NCI-H1436 (cell line): ENCODE measurements at places on chromosomes 4 and X.

DNA sequence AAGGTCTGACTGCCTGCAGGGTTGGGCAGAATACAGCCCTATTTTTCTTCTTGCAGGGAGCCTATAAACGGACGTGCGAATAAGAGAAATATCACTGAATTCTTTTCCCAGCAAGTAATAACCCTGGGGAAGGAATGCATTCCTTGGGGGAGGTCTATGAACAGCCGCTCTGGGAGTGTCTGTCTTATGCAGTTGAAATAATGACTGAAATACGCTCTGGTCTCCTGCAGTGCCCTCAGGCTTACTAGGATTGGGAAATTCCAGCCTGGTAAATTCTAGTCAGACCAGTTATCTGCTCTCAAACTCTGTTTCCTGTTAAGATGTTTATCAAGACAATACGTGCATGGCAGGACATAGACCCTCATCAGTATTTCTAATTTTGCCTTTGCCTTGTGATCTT, 72.1 kb upstream of the FAM241A start:
- no peak for DNase-seq

GRCh38 chr4:86963697-86964096, 28.9 kb downstream of the AFF1 start:
- DNase-seq: no peak

DNA sequence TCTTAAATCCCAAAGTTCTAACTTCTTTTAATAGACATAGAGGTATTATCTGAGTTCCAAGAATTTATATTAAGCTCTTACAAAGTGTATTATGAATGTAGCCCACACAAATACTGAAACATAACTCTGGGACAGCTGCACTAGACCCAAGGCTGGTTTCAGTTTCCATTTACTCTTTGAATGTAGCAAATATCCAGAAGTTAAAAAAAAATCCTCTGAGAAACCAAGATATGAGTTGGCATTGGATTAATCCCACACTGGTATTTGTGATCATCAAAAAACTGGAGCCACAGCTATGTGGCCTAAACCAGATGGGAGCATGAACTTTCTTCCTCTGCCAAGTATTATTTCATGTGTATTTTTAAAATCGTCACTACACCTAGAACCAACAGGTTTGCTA, 23.6 kb upstream of the SMPX start:
- DNase-seq: no peak

DNA sequence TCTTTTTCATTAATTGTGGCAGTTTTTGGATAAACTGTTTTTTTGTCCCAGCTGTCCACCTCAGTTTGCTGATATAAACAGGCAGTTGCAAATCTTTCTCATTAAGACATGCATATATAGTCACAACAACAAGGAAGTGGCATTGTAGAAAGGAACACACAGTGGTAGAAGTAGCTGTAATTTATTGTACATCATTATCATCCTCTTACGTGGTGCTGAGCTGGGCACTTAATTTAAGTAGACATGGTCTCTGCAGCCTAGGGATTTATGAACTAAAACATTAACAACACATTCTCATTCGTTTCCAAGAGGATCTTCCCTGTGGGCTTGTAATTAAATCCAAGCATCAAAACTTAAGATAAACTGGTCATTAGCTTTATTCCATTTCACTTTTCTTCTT, 500.2 kb downstream of the INPP4B start:
- DNase-seq: no peak

DNA sequence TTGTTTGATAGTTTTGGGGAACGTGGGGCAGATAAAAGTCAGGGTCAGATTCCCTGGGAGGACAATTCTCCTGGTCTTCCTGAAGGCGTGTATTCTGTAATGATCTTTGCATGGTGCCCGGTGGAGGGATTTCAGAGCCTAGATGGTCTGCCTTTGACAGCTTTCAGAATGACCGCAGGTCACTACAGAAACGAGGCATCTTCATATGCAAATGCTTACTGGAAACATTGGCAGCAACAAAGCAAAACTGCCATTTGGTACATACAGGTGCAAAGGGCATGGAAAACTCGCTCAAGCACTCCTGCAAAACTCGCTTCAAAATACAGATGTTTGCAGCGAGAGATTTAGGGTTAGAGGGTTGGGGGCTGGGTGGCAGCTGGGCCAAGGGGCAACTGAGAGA, 8.8 kb downstream of the C4orf50 start:
- no peak for DNase-seq

GRCh38 chr4:8015512-8015911, 75.9 kb upstream of the AFAP1 start:
- DNase-seq: no peak

- DNase-seq: no peak
Observed at GRCh38 chrX:2526390-2526789, 25.6 kb upstream of the DHRSX start.

DNA sequence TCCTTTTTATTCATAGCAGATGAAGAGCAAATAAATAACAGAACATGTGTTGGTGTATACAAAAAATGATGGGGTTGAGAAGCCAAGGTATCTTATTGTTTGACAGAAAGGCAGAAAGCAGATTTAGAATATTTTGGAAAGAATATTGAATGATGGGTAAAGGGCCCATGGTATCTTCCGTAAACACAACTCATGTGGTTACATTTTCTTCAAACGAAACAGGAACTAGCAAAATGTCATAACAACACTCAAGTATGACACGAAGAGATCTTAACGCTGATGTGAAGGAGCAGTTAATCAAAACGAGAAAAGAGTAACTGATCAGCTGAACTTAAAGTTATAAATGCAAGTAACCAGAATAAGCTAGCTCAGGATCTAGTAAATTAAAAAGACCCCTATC, 195.7 kb upstream of the GK2 start:
- no peak for DNase-seq

DNA sequence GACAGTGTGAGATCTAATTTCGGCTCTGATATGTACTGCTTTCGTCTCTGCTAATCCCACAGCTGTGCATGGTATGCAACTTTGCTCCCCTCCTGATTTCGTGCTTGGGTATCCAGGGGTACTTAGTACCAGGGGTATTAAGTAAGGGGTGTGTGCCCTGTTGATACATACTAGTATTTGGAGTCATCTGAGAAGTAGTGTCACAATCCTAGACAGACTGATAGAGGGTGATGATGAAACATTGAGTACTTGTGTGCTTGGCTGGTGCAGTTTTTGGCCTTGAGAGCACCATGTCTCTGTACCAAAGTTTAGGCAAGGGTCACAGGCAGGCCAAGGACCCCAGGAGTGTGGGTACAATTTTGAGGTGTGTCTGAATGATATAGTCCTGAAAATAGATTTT, 10.9 kb downstream of the GPAT3 start:
- no peak for DNase-seq

- DNase-seq: no peak
Observed at GRCh38 chr4:169407217-169407845, 136.6 kb upstream of the SH3RF1 start.

DNA sequence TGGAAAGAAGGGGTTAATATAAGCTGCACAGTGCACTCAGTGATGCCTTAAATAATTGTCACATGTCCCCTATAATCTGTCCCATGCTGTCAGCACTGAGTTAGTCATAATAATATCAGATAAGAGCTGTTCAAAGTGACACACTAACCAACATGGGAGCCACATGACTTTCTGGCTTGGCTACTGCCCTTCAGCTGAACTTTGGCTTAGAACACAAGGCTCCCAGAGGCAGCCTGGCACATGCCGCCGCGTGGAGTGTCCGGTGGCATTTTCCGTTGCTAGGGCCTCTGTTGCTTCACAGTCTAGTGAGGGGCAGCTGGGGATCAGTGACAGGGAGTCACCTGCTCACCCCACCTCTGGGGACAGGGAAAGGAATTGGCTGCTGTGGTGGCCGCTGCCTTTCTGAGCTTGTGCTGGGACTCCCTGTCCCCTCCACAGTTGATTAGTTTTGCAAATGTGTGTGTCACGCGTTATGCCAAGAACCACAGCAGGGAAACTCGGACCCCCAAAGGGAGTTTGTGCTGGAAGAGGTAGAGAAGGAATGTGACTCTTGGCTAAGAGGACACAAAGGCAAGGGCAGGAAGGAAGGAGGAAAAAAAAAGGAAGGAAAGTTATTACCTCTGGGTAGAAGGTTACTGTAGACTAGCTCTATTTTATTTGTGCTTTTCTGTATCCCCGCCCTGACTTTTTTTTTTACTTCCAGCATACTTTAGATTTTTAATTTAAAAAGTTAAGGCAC, 41.1 kb upstream of the PPARGC1A start:
- no peak for DNase-seq

DNA sequence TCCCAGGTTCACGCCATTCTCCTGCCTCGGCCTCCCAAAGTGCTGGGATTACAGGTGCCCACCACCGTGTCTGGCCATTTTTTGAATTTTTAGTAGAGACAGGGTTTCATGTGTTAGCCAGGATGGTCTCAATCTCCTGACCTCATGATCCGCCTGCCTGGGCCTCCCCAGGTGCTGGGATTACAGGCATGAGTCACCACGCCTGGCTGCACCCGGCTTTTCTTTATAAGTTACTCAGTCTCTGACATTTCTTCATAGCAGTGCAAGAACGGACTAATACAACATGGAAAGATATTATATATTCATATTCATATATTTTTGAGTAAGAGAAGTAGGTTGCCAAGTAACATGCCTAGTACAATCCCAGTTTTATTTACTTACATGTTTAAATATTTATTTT, 22.9 kb downstream of the SHROOM3 start:
- no peak for DNase-seq

DNA sequence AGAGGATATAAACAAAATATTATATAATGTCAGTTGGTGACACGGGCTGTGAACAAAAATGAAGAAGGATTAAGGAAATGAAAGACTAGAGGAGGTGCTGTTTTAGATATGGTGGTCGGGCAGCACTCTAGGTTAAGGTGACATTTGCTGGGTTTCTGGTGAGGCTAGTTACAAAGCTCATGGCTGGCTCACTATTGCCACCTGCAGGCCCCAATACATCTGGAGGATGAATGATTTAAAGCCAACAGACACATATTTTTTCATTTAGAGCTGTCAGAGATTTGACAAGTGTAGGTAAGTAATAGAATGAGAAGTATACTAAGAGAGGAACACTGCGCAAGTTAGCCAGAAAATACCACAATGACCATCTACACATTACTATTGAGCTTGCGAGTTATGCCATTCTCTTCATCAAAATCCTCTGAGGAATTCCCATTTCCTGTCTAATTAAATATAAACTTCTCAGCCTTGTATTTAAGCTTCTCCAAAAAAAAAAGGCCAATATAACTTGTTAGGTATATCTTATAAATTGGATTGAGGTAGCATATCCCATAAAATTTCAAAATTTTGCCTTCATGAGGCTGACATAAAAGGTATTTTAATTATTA, 6.4 kb upstream of the FGG start:
- peak; percentile 7 for DNase-seq
